ENCODE measurements at places on chromosomes 7 and 10.

- DNase-seq = no peak
Measured at GRCh38 chr10:73601486-73601921, 10.4 kb upstream of the USP54 start.

- no peak for DNase-seq
Measured at GRCh38 chr10:73209705-73210104, 37.4 kb downstream of the DNAJC9 start.

DNA sequence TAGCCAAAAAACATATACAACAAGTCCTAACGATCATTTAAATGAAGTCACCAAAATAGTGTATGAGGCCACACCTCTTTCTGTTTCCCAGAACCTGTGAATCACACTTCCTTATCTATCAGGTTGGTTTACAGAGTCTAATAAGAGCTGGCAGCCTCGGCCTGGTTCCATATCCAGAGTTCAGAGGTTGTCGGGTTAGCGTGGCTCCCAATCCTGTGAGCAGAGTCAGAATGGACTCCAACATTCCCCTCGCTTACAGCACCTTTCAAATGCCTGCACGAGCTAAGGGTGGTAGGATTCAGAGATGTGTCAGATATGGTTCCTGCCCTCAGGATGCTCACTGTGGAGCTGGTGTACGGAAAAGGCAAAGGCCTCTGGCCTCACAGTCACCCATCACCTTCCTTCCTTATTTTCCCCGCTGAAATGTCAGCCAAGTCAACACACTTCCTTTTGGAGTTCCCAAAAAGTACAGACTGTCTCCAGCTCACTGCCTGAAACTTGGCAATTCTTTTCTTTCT, 6.0 kb downstream of the IL15RA start:
- DNase-seq = peak; percentile 75

- no peak for DNase-seq
Measured at GRCh38 chr7:132386201-132386681, 190.0 kb downstream of the PLXNA4 start.

GRCh38 chr10:45652511-45652910, 20.1 kb downstream of the ZFAND4 start:
- no peak for DNase-seq

DNA sequence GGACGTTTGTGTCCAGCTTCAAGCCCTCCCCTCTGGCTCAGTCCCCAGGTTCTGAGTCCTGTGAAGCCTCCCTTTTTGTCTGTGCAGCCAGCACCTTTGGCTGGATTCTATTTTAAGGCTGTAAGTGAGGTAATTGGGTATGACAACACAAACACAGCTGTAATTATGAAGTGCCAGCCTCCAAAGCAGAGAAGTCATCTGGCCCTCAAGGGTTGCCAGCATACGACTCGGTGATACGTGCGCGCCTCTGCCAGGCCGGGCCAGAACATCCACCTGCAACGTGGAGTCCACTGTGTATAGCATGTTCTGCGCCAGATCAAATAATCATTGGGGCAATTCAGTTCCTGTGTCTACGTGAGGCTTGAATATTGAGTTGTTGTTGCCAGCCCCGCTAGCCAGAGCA, 6.7 kb upstream of the FAM180A start:
- no peak for DNase-seq
